COR-L47 (cell line): ENCODE measurements at places on chromosomes 1 and 21.

DNA sequence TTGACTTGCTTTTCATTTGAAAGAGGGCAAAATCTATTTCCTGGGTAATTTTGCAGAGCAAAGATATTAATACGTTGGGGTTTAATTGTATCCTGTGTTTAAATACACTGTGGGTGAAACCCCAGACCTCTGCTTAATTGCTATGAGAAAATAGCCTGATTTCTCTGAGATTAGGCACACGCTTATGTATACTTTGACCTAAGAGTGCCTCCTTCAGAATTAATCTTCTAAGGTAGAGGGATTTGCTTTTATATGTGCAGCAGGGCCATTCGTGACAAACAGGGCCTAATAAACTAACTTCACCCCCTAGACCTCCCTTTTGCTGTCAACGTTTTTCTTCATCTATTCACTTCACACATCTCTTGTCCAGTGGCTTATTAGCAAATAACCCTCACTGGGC lies 216.9 kb upstream of the ADGRL2 start:
- no peak for DNase-seq

DNA sequence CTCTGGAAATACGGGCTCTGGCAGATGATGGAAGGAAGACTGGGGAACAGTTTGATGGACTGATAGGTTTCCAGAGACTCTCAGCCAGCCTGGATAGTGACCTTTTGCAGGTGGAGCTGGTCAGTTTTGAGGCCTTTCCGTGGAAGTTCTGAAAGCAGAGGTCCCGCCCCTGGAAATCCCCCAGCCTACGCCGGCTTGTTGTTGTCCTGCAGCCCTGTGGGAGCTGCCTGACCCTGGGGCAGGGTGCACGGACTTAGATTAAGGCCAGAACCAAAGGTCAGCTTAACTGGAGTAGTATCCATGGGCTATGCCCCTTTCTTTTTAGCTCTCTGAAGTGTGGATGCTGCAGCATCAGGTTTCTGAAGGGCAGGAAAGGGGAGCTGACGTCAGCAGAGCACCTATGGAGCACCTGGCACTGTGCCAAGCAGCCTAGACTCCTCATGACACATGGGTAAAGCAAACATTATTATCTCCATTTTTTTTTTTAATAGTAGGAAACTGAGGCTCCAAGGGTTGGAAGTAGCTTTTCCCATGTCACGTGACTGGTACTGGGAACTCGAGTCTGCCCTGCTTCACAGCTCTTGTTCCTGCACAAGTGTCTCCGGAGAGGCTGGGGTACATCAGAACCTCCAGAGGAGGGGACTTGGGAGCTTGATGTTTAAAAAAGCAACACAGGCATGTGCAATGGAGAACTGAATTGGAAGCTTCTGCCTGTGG lies 38.5 kb downstream of the IER5 start:
- DNase-seq: peak; percentile 90

DNA sequence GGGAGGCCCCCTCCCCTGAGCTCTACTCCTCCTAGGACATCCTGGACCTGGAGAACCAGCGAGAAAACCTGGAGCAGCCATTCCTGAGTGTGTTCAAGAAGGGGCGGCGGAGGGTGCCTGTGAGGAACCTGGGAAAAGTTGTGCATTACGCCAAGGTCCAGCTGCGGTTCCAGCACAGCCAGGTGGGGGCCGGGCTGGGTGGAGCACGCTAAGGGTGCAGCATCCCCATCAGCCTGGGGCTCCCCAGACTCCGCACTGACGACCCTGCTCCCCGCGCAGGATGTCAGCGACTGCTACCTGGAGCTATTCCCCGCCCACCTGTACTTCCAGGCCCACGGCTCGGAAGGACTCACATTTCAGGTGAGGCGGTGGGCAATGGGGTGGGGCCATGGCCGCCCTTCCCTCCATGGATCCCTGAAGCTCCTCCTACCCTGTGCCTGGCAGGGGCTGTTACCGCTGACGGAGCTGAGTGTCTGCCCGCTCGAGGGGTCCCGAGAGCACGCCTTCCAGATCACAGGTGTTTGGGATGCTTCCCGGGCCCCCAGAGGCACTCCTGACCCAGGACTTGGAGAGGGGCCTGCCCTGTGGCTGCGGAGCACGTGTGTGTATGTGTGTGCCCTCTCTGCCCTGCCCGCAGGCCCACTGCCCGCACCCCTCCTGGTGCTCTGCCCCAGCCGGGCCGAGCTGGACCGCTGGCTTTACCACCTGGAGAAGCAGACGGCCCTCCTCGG lies 4.1 kb downstream of the PLEKHN1 start:
- DNase-seq: no peak

GRCh38 chr21:45504516-45505415 lies 37.5 kb downstream of the SLC19A1 start:
- no peak for DNase-seq

- DNase-seq: no peak
Measured at GRCh38 chr1:47942240-47942629, 55.0 kb downstream of the TRABD2B start.

GRCh38 chr1:212655668-212656440 lies 43.8 kb downstream of the BATF3 start:
- no peak for DNase-seq

- DNase-seq: peak; percentile 57
Measured at GRCh38 chr1:209549443-209550205, 33.9 kb upstream of the CAMK1G start.

DNA sequence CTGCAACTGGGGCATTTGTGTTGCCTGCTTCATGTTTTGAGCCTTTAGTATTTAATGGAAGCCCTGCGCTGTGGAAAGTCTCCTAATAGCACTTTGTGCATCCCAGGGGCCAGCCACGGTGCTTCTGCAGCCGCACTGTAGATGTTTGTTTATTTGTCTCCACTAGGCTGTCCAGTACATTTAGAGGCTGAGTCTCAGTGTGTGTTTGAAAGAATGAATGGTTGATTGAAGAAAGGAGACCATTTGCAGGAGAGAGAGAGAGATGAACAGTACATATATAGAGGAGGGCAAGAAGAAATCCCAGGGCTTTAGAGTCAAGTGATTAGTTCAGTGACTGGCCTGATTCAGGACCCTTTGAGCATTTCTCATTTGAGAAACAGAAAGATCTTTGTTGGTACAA lies 33.9 kb downstream of the MPZL1 start:
- DNase-seq: no peak

DNA sequence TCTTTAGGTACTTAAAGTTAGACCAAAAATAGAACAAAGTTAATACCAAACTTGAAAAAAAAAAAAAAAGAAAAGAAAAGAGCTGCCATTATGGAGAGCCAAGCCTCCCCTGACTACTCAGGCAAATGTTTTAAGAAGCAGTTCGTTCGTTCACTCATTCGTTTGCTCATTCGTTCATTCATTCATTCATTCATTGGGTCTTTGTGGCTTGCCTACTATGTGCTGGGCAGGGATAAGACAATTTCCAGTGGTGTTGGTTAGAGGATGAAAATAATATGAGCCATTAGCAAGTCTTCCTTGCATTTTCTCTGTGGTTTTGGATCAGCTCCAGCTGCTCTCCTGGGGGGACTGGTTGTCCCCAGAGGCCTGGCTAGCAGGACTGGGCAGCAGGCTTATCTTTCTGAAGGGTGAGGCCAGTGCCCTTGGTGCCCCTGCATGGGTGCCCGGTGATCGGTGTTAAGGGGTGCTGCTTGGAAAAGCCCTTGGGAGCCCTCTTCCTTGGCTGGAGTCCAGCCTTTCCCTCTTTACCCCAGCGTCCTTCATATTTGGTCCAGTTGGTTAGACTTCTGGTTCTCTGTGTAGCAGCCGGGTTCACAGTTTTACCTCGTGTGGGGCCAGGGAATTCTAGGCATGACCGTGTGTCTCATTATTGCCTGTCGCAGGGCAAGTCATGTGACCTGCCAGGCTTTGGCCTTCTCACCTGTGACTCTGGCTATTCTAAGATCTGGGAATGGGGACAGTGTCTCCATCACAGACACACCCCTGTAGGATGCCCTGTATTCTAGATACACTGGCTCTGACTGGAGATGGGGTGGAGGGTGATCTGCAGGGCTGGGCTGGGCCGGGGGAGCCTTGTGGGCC lies 32.8 kb downstream of the LHX4 start:
- peak; percentile 10 for DNase-seq

DNA sequence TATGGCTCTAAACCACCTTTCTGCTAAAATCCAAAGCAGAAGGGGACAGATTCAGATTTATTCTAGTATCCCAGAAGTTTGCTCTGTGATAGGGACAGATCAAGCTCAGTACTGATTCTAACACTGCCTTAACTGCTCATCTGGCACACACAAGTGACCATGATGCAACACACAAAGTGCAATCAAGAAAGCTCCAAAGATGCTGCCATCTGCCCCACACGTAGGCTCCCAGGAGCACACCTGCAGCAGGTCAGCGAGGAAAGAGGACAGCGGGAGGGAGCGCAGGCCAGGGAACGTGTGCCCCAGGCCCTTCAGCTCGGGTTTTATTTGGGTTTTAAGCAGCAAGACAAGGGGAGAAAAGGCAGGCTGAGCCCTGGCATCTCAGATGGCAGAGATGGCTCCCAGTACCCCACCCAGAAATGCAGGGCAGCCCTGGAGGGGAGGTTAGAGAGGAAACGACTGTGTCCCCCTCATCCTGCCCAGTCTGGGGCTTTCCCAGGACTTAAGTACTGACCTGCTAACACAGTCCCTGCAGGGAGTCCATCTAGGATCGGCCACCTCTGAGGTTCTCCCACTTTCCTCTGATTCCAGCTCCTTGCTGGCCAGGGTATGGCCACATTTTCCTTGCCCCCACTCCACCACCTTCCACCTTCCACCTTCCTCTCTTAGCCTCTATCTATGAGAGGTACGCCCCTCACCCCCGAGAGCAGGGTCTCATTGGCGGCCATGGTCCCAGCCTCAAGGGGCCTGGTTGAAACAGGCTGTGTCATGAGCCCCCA lies 1.2 kb downstream of the TRIM11 start:
- no peak for DNase-seq

DNA sequence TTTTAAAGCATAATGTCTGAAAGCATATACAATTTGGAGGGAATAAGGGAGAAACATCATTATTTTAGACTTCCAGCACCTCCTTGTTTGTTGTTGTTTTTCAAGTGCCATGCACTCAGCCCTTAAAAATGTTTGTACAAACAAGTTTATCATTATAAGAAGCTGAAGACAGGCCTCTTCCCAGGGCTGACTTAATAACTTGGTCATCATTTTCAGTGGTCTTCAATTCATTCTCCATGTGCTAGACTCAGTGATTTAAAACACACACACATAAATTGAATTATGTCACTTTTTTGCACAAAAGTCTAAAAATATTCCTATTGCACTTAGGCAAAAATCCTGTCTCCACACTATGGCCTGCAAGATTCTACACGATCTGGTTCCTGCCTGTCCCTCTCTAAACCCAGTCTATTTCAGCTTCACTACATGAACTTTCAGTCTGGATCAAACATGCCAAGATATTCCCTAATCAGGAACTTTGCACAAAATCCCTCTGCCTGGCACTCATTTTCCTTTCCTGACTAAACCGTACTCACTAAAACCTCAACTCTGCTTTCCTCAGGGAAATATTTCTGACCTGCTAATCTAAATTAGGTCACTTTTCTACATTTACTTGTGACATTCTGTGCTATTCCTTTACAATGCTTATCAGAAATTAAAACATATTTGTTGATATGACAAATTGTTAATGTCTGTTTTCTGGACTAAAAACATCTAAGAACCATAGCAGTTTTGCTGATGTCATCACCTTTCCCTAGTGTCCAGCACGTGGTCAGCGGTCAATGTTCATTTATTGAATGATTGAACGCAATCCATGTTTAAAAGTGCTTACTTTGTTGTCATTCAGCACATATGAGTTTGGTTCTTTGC lies 14.8 kb upstream of the GBP5 start:
- DNase-seq: no peak

GRCh38 chr1:225816643-225817538 lies 7.0 kb downstream of the EPHX1 start:
- DNase-seq: no peak

DNA sequence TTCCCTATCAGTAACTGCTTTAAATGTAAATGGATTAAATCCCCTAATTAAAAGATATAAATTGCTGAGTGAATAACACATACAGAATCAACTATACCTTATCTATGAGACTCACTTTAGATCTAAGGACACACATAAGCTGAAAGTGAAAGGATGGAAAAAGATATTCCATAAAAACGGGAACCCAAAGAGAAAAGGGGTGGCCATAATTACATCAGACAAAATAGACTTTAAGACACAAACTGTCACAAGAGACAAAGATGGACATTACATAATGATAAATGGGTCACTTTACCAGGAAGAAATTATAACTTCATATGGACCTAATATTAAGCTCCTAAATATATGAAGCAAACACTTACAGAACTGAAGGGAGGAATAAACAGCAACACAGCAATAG lies 59.2 kb downstream of the SLC25A24 start:
- DNase-seq: no peak

DNA sequence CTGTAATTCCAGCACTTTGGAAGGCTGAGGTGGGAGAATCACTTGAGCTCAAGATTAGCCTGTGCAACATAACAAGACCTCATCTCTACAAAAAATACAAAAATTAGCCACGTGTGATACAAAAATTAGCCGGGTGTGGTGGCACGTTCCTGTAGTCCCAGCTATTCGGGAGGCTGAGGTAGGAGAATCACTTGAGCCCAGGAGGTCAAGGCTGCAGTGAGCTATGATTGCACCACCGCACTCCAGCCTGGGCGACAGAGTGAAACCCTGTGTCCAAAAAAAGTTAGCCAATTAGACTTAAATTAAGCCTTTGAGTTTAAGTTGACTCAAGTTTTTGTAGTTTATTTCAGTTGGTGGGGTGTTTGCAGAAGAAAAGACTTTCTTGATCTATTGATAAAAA lies 11.8 kb downstream of the CXADR start:
- no peak for DNase-seq

GRCh38 chr1:177912991-177913390 lies 56.9 kb downstream of the SEC16B start:
- DNase-seq: peak; percentile 13

DNA sequence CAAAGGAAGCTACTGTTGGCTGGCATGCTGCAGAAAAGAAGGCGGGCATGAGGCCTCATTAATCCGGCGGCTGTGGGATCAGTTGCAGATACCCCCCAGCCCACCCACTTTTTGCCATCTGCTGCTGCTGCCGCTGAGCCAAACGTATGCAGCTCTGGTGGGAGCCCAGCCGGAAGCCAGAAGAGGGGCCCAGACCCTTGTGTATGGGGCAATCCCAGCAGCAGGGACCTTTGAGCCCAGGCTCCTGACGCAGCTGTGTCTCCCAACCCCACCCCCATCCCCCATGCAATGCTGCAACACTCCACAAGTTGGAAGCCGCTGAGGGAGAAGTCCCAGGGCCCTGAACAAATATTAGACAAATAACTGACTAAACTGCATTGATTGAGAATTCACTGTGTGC lies 106.0 kb downstream of the ELAVL4 start:
- DNase-seq: no peak
